Activated CD4-positive, CD25-positive, alpha-beta regulatory T cell treated with anti-CD3 and anti-CD28 coated beads, Interleukin-2, amount 50 U/mL, for 16 hours (primary cell): ENCODE measurements at places on chromosomes 3 and 15.

DNA sequence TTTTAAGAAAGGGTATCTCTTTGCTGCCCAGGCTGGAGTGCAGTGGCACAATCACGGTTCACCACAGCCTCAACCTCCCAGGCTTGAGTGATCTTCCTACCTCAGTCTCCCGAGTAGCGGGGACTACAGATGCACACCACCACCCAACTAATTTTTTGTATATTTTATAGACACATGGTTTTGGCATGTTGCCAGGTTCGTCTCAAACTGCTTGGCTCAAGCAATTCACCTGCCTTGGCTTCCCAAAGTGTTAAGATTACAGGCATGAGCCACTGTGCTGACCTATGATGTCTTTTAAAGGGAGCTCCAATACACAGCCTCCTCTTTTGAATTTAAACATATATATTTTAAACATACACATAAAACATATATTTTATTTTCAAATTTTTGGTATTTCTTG, 60.9 kb downstream of the SLC9C1 start:
- DNase-seq = no peak

DNA sequence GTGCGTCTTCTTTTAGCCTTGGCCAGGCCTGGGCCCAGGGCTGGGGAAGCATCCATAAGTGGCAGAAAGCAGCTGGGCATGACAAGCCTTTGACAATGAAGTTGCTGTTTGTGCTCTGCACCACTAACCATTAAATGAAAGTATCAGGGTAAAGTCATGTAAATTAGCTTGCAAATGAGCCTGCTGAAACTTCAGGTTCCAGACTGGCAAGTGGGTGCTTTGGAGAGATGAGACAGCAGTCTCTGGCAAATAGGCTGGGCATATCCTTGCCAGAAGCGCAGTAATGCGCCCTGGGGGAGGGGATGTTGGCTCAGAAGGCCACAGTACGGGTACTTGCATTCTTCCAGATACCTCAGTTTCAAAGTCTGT, 40.7 kb downstream of the RAB6B start:
- DNase-seq = no peak

DNA sequence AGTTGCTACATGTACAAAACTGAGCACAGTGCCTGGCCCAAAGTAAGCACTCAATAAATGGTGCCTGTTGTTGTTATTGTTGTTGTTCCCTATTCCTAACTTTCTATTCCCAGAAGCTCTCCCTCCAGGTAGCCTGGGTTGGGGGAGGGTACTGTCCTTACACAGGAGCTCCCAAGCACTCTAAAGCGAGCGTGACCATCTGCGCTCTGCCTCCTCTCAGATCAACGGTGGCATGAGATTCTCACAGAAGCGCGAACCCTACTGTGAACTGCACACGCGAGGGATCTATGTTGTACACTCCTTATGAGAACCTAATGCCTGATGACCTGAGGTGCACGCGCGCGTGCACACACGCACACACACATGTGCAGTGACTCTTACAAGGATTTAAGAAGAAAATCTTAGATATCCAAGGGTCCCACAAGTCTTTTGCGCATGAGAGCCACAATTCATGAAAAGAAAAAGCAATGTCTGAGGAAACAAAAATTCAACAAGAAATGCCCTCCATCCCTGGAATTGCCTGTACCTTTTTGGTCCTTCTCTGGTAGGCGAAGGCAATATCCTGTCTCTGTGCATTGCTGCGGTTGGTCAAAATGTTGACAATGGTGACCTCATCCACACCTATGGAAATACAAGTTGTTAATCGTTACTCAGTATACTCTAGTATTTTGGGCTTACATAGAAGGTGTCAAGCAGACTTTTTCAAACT, 33.7 kb downstream of the ANXA2 start:
- no peak for DNase-seq

DNA sequence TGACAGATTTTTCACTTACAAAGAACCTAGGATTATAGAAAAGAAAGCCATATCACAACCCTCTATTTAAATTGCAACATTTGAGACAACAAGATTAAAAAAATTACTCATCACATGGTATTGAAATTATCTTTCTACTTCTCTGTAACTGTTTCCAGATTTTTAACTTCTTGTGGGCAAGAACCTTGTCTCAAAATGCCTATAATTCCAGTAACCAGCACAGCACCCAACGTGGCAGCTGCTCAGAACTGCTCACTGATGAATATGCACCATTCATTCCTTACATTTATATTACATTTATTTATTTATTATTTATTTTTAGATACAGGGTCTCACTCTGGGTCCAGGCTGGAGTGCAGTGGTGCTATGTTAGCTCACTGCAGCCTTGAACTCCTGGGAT, 216.1 kb downstream of the THRB start:
- DNase-seq = no peak

DNA sequence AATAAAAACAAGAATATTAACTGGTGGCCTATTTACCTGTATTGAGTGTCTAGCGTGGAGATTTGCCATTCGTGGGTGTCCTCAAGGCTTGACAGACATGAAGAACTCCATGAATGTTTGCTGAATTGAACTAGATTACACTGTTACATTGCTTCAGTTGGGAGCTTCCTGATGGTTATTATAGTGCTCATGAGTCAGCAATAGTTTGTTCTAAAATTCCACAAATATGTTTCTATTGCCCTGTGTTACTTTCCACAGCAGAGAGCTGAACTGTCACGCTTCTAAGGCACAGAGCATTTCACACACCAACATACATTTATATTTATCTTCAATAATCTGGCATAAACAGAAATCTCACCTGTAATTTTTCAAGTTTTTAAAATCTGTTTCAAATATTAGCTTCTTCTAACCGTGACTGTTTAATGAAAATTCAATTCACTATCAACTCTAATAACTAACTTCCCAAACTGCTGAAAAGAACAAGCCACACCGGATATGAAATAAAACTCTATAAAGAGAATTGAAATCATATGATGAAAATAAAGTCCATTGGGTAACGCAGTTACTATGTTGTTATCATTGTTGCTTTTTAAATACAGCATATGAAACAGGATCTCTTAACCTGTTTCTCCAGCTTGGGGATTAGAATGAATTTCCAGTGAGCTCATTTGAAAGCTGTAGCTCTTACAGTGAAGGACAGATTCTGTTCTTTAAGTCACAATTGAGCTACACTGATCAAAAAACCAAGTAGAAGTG, 61.2 kb upstream of the MCF2L2 start:
- DNase-seq = no peak

DNA sequence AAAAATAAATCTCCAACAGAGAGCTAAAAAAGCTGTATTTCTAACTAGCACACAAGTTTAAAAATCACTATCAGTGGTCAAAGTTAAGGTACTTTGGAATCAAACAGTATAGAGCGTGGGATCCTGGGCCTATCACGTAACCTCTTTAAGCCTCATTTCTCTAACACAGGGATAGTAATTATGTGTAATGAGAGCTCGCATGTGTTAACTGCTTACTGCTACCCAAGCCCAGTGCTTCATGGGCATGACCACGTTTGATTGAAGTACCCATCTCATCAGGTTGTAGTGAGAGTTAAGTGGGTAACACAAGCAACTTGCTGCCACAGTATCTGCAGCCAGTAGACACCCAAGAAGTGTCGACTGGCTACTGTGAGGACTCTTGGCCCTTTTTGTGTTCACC, 28.2 kb upstream of the NOX5 start:
- no peak for DNase-seq

- DNase-seq = no peak
These were observed 40.9 kb upstream of the CCR2 start for GRCh38 chr3:46312991-46313390.

DNA sequence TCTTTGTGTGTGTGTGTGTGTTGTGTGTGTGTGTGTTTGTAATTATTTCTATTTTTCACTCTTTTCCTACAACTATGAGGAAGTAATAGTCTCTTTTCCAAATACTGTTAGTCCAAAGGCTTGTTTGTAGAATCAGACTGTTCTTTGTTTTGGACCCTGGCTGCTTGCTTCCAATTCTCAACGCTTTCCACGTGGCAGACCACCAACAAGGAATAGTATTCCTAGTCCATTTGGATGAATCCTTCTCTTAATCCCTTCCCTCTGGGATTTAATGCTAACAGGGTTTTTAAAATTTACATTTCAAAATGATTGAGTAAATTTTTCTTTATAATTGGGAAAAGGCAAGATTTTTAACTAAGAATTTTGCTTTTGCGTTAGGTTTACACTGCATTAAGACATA, 62.7 kb downstream of the ADAMTSL3 start:
- DNase-seq = no peak

- peak; percentile 74 for DNase-seq
These were observed 12.4 kb upstream of the RAB11A start for GRCh38 chr15:65856821-65857455.

GRCh38 chr15:49734831-49735508, 114.1 kb downstream of the DTWD1 start:
- no peak for DNase-seq

DNA sequence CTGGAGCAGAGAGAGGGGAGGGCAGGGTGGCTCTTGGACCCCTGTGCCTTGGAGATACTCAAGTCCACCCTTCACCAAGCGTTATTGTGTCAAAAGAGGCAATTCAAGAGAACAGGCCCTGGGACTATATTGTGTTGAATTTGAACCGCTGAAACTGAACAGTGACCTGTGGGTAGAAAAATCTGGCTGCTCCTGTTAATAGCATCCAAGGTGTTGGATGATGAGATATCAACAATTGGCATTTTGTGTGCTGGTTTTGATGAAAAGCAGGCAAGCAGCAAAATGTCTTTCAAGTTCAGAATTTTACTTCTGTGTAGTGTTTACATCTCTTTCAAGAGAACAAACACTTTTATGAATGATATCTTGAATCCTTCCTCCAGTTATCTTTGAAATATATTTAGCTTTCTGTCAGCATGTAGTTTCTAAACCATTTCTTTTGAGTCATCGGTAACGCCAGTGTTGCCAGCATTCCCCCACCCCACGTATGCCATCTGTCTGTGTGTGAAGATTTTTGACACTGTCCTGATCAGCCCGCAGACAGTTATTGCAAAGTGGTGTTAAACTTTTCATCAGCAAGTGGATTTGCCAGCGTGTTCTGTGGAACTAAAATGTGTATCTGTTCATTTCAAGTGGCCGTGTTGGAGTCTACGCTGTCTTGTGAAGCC, 34.8 kb downstream of the PDHB start:
- no peak for DNase-seq

GRCh38 chr3:126486360-126486847, 10.7 kb upstream of the ZXDC start:
- no peak for DNase-seq

DNA sequence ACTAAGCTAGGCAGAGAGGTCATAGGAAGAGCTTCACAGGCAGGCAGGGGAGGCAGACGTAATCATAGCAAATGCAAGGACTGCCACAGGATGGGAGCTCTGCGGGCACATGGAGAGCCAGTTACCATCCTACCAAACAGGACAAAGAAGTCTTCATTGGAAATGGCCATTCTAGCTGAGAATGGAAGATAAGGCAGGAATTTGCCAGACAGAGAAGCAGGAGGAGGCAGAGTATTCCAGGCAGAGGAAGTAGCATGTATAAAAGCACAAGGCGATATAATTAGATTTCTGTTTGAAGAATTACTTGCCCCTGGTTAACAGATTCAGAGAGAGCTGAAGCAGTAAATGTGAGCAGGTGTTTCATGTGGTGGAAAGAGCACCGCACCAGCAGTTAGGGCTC, 3.5 kb upstream of the SEMA5B start:
- no peak for DNase-seq

- DNase-seq = no peak
These were observed 48.8 kb downstream of the CHRD start for GRCh38 chr3:184428561-184429175.

DNA sequence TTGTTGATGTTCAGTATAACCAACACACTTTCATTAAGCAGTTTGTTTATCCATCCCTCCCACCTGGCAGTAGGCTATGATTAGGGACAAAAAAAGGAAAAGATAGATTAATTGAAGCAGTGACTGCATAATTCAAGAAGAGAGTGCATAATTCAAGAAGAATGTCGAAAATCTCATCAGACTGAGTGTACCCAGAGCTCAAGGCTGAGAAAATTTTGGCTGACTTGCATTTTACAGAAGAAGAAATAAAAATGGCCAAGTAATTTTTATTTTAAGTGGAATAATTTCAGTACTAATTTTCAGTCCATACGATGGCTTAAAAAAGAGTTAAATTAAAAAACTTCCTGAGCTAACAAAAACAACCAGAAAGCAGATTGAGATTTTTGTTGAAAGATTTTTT, 145.4 kb upstream of the LRRFIP2 start:
- no peak for DNase-seq

DNA sequence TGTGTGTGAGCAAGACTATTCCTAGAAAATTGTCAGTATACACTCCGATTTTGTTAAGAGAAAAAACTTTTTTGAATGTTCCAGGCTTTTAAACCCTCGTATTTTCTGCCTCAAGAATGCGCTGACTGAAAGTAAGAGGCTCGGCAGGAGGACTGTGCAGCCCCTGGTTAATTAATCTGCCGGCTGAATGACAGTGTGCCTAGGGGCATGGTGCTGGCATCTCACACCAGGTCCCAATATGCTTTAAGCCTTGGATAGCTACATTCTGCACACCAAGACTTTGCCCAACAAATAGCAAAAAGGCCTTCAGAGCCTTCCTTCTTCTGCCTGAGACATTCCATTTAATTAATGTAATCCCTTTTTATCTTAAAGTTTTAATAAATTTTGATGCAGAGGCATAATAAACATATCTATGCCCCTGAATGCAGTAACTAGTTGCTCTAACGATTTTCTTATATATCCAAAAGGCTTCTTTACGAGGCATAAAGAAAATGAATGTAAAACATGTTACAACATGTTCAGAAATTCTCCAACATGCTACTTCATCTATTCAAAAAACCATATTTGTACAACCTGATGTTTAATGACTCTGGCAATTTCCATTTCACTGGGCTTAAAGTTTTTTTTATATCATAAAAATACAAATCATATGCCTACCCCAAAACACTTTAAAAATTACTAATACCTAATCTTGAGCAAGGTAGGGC, 37.9 kb downstream of the DPH6 start:
- no peak for DNase-seq

DNA sequence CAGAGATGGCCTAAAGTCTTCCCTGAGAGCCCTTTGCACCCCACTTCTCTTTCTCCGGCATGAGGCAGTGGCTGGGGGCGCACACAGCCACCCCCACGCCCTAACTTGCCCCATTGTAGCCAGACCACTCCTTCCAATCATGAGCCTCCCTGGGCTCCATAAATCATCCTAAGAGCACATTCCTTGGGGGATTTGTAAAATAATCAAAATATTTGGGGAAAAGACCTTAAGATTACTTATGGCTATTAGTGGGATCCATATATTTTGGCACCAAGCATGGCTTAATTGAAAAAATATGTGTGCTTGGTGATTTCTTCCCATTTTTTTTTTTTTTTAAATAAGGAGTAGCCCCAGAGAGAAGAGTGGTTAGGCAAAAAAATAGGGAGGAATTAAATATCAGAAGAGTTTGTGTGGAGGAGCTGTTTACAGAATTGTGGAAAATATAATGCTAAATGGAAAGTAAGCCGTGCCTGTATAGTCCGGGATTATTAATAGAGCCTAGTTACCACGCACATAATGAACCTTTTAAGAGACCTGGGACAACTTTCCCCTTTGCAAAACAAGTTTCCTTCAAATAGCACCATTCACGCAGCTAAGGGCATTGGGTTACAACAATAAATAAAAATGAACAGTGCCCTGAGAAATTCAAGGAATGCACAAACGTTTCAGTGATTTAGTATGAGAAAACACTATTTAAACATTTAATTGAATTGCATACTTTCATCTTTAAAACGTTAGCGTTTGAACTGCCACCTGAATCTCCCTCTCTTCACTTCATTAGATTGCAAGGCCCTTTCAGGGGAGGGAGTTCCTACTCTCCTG, 46.1 kb downstream of the SMAD6 start:
- no peak for DNase-seq

GRCh38 chr3:171806200-171807128, 3.8 kb downstream of the PLD1 start:
- DNase-seq = no peak
